ENCODE measurements at places on chromosomes 7 and 10.

DNA sequence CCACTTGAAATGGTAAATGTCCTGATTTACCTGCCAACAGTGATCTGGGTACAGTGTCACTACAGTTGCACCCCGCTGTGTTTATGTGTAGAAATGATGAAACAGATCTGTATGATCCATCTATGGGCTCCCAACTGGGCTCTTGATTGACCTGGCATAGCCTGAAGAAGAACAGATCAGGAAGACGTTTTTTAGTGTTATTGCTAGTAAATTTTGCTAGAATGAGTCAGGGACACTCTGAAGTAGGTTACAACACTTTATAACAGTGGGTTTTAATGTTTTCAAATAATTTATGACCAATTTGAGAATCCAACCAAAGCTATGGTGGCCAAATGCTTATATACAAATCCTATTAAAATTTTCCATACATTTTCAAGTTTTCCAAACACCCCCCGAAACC, 110.3 kb downstream of the DKK1 start:
- DNase-seq: no peak

DNA sequence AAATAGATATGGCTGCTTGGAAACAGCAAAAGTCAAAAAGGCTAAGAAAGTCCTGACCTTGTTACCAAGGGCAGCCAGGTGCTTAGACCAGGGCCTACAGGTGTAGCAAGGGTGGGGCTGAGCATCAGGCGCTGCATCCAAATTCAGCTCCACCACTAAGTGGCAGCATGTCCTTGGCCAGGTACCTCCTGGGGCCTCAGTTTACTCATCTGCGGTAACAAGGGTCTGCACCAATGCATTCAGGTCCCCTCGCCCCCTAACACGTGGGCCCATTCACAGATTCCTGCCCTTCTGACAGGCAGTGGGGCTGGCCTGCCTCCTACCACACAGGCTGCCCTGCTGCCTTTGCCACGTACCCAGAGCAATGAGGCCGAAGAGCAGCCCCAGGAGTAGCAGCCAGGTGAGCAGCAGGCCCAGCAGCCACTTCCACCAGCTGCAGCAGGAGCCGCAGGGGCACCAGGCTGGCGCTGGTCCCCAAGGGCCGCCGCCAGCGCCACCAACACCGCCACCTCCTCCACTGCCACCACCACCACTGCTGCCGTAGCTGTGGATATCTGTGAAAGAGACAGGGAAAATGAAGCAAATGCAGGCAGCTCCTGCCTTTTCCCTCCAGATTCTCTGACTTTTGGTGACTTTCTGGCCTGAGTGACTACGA, 28.9 kb downstream of the COL17A1 start:
- no peak for DNase-seq

DNA sequence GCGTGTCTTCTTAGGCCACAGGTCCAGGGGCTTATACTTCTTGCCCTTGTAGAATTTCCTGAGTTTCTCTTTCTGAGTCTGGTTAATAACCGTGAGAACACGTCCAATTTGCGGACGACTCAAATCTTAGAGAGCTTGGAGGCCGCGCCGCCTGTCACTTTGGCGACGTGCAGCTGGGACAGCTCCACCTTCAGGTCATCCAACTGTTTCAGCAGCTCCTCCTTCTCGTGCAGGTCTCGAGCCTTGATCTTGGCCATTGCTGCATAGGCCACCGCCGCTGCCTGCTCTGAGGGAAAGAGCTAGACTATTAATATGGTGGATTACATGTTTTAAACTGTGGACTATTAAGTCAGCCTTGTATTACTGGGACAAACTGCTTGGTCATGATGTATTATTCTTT, 26.9 kb downstream of the EVX1 start:
- DNase-seq: no peak

- DNase-seq: no peak
Observed at GRCh38 chr10:14751921-14752320, 22.8 kb downstream of the FAM107B start.

- DNase-seq: no peak
Observed at GRCh38 chr7:137949416-137950262, 52.2 kb downstream of the CREB3L2 start.

DNA sequence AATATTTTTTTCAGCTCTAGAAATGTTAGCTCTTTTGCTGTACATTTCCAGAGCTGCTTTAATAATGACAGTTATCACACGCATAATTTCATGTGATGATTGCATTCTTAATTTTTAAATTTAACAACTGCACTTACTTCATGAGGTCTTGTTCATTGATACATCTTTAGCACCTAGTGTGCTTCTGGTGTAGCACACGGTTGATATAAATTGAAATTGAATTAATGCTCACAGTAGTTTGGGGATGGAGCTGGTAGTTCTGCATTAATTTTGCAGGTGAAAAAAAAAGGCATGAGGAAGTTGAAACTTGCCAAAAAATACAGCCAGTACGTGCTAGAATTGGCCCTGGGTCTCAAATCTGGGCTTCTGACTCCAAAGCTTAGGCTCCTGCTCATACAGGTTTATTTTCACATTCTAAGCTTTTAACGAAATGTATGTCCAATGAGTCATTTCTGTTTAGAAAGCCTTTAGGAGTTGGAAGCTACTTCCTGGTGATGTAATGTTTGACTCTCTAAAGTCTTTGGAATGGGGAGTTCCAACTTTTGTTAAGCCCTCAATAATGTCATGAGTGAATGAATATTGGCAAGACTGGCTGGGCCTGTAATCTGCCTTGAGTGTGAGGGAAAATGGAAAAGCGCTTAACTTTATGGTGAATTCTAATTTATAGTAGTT, 62.5 kb downstream of the DAGLB start:
- DNase-seq: no peak

DNA sequence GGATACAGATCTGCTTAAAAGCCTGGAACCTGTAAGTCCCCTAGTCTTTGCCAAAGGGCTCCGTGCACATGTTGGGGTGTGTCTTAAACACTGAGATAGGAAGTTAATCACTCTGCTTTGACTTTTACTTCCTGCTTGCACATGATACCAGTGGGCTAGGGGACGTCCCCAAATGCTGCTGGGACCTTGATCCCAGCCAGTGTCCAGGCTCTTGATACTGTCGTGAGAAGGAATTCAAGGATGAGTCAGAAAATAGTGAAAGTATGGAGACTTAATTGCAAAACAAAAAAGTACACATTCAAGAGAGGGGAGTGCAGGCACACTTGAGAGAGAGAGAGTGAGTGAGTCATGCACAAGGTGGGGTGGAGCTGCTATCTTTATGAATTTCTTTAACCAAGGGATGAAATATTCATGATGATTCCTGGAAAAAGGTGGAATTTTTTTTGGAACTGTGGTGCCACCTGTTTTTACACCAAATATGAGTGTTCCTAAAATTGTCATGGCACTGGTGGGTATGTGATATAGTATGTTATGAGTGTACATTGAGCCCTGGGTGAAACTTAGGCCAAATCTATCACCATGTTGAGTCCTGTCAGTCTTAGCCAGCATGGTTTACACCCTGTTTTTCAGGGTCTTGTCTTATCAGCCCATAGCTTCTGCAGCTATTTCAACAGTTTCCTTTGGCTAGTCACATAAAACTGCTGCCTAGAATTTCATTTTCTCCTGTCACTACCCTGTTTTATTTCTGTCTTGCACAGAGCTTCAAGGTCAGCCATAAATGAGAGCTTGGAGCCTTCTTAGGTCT, 88.3 kb upstream of the CYP26C1 start:
- no peak for DNase-seq

DNA sequence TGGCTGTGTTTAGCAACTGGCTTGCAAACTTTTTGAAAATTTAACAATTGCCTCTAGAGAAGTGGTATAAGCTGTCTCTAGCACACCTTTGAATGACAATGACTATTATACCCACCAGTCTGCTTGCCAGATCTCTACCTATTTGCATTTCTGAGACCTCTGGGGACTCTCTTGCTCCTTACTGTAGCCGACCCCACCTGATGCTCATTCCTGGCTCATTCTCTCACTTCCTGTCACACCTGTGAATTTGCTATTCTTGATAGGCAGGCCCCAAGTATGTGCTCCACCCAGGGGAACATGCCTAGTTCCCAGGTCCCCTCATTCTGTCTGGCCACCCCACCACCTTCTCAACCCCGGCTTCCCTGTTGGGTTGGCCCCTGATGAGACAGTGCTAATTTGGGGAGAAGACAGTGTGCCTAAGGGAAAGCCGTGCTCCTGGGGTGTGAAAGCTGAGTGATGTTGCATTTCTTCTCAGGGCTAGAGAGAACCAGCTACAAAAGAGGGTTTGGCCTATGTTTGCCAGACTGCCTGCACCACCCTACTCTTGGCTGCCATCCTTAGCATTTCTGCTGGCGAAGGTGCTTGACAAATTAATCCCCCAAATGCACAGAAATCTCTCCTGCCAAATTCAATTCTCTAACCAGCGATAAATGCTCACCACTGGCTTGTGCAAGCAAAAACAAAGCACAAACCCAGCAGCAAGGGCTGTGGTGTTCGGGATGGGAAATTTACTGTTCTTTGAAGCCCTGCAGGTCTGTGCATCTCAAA, 138.2 kb downstream of the RPS24 start:
- no peak for DNase-seq

GRCh38 chr10:94757916-94758315, 4.6 kb upstream of the CYP2C19 start:
- no peak for DNase-seq

DNA sequence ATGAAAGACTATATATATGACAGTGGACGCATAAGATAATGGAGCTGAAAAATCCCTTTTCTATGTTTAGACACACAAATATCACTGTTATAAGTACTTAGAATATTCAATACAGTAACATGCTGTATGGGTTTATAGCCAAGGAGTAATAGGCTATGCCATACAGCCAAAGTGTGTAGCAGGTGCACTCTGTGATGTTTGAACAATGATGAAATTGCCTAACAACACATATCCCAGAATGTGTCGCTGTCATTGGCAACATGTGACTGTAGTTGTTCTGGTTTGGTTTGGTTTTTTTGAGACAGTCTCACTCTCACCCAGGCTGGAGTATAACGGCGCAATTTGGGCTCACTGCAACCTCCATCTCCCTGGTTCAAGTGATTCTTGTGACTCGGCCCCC, 26.1 kb downstream of the NOM1 start:
- no peak for DNase-seq

DNA sequence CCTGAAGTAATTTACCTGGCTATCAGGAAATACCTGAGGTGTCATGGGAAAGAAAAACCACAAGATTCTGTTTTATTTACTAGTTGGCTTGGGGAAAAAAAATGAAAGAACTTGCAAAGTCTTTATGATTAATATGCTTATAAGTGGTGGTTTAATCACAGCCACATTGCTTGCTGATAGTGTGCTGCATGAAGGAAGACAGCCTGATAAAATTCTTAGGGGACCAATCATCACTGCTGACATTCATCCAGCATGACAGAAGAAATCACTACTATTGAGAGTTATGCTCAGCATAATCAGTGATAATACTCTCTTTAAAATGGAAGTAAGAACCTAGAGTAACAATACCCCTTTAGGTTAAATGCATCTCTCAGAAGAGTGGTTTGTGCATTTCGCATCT, 150.2 kb upstream of the LRRN3 start:
- DNase-seq: no peak

DNA sequence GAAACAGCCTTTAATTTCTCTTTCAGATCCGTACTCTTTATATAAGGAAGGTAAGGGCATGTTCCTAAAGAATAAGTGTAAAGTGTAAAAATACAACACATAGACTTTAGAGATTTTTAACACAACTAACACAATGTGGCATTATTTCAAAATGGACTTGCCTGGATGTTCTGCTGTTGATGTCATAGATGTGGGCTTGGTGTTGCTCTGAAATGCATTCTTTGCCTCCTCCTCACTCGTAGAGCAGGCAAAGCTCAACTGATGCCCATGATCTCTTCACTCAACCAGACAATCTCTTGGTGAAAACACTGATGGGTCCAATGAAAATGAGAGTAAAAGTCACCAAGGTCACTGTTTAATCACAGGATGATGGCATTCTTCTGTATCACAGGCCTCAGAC, 174.2 kb upstream of the TCERG1L start:
- no peak for DNase-seq

GRCh38 chr7:107386548-107387102, 83.2 kb upstream of the GPR22 start:
- no peak for DNase-seq

- DNase-seq: peak; percentile 54
Observed at GRCh38 chr10:24901686-24902399, 50.6 kb downstream of the PRTFDC1 start.

GRCh38 chr7:2000153-2000687, 232.5 kb downstream of the MAD1L1 start:
- no peak for DNase-seq

DNA sequence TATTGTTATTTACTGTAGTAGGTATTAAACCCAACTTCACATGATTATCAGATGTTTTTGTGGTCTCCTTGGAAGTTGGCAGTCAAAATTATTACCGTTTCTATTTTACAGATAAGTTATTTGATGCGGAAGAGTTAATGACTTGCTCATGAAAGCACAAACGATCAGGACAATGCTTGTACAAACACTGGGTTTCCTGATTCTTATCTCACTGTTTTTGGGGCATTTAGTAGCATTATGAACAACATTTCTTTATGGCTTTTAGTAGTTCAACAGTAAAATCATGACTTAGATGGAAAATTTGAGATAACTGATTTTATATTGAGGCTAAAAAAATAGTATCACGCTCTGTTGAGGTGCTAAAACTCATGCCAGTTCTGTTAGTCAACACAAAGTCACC, 361.5 kb upstream of the MBL2 start:
- no peak for DNase-seq

DNA sequence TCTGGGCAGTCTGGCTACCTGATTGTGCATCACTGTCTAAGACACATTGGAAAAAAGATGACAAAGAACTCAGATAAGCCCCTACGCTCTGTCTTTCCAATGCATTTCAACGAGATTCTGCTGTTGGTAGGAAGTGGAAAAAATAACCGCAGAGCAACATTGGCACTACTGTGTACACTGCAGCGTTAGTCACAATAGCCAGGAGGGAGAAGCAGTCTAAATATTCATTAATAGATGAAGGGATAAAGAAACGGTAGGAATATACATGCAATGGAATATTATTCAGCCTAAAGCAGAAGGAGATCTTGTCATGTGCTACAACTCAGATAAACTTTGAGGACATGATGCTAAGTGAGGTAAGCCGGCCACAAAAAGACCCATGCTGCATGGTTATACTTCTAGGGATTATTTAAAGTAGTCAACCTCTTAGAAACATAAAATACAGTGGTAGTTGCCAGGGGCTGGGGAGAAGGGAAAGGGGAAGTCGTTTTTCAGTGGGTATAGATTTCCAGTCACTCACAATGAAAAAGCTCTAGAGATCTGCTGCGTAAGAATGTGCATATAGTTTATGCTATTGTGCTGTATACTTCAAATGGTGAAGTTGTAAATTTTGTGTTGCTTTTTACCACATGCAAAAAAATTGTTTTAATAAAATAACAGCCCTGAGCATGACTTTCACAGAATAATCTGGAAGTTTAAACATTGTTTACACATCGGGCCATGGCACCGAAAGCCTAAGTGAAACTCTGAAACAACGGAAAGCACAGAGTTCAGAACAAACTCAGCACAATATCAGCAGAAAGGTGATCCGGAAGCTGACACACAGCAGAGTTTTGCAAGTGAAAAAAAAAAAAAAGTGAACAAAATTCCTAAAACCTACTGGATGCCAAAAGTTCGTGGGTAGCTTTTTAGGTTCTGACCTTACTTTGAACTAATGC, 40.1 kb downstream of the ELMO1 start:
- no peak for DNase-seq
